ENCODE measurements at places on chromosomes 3 and 15.

DNA sequence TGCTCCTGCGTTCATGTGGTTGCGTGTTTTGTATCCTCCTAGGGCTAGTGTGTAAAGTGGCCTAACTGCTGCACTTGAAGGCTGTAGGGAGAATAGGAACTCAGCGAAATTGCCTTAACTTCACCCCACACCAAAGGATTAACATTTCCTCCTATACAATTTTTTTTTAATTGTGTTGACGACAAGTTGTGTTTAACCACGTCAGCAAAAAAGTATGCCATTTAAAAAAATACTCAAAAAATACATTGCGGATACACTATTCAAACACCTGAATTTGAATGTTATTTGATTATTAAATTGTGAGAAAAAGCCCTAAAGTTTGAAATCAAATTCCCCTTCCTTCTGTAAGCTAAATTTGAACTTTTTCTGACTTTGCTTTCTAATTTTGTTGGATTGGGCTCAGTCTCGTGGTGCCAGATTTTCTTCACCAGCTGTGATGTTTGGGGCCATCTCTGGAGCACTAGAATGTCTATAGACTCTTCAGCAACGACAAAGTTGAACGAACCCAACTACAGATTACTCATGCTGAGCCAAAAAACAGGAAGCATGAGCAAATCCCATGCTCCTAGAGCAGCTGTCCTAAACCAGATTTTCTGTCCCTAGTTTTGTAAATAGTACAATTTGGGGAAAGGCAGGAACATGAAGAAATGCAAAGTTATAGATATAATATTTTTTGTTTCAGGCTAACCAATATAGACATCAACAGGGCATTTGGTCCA lies 8.1 kb upstream of the SLC9A9 start:
- DNase-seq, result no peak

DNA sequence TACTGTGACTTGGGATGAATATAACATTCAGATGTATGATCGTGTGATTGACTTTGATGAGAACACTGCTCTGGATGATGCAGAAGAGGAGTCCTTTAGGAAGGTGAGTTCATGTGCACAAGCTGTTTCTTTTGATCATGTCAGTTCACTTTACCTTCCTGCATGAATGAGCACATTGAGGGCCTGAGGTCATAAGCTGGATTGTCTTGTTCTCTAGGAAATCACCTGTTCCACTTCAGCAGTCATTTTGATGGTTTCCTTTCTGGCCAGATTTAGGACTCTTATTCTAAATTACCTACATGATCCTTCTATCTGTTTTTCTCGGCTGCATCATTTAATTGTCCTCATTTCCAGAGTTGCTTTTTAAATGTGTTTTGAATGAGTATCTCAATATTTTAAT lies 4.1 kb downstream of the RCN2 start:
- DNase-seq, result no peak

DNA sequence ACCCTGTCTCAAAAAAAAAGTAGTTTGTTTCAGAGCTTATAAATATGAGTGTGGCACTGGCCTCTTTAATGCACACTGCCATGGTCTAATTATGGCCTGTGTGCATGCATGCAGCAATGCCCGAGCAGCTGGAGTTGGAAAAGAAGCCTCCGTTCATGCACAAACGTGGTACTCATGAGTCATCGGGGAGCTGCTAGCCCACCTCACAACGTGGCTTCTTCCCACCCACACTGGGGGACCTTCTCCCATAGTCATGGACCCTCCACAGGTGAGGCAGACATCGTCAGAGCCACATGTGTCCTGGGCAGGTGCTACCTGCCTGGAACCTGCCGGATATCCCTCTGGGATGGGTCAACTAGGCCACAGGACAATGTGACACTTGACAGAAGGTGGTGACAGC lies 66.7 kb downstream of the ATP10A start:
- no peak for DNase-seq

- DNase-seq, result peak; percentile 37
Observed at GRCh38 chr3:147361454-147362420, 44.6 kb downstream of the ZIC4 start.

DNA sequence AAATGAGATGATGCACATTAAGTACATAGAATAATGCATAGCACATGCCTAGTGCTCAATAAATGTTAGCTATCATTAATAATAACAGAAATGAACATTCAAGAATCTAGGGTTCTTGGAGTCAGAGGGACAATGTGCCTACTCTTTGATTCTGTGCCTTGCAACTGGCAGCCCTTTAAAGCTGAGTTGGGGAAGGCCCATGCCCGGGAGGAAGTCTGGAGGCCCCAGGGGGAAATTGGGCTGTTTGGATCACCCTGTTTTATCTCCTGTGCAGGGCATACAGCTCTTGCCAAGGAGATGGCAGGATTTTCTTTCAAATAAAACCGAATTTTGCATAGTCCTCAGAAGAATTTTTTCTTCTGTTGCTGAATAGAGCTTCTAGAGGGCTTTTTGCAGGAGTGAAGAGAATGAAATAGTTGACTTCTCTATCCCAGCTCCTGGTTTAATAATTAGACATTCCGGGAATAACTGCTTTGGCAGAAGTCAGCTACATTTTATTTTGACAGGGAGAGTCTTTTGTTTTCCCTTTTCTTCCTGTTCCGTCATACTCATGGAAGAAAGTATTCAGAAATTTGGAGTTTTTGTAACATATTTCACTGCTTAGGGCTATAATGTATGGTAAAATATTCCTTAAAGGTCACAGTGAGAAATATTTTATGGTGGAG lies 18.0 kb upstream of the KCNAB1 start:
- DNase-seq, result no peak

DNA sequence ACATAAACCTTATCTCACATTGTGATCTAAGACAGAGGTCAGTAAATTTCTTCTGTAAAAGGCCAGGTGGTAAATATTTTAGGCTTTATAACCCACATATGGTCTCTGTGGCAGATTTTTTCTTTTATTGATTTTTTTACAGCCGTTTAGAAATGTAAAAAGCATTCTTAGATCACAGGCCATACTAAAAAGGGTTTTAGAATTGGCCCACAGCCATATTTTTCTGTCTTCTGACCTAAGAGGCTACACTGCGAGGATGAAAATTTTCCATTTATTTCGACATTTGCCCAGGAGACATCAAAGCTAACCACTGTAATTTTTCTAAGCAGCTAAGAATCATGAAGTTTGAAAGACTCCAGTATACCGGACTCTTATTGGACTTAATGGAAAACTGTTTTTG lies 377.2 kb upstream of the SGO1 start:
- no peak for DNase-seq

DNA sequence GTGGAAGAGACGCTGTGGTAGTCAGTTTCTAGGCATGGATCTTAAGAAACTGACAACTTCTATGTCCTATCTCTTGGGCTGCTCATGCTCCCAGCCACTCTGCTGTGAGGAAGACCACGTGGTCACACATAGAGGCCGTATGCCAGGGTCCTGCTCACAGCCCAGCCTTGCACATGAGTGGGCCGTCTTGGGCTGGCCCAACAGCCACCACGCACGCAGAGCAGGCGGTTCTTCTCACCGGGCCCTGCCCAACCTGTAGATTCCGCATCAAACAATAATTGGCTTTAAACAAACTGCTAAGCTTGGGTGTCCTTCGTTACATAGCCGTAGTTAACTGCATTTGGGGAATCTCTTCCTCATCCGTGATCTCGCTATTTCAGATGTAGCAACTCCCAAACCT lies 26.0 kb downstream of the SLC41A3 start:
- DNase-seq, result no peak

DNA sequence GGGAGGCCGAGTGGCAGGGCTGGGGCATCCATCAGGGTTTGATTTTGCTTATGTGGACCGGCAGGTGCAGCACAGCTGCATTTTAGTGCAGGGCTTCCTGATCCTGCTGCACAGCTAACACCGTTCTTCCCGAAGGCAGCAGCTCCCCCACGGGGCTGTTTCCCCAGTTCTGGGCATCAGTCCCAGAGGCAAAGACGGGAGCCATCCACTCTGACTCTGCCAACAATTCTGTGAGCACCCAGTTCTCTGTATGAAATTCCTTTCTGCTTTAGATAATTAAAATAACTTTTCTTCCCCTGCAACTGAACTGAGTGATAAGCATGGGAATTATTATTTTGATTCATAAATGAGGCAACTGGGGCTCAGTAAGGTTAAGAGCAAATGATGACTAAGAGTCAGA lies 262.9 kb upstream of the ATP10A start:
- DNase-seq, result no peak

GRCh38 chr3:88117683-88118082 lies 32.1 kb upstream of the C3orf38 start:
- DNase-seq, result no peak

- DNase-seq, result no peak
Observed at GRCh38 chr3:40173227-40173721, 136.2 kb upstream of the EIF1B start.

DNA sequence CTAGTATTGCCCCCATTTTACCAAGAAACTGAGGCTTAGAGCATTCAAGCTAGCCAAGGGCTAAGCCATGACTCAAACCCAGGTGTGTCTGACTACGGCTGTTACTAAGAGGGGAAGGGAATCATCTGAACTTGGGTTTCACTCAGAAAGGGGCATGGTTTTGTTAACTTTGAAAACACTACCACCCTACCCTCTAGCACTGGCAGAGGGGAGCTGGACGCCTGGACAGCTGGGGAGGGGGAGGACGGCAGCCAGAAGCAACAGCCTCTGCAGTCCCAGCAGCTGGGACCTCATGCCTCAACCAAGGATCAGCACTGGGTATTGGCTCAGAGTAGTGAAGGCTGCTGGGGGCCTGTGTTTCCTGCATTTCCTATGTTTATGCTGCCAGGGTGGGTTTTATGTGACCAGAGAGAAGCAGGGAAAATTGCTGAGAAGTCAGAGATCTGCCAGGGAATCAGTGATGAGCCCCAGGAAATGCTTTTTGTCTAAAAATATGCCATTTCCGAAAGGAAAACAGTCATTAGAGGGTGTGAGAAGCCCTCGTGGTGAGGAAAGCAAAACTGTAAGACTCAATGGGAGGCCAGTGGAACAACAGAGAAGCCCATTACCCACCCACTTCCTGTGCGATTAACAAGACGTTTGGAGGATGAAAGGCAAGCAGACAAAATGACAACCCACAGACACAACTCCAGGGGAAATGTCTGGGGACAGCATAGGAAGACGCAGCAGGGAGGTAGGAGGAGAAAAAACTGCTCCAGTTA lies 41.2 kb downstream of the LIPC start:
- no peak for DNase-seq

DNA sequence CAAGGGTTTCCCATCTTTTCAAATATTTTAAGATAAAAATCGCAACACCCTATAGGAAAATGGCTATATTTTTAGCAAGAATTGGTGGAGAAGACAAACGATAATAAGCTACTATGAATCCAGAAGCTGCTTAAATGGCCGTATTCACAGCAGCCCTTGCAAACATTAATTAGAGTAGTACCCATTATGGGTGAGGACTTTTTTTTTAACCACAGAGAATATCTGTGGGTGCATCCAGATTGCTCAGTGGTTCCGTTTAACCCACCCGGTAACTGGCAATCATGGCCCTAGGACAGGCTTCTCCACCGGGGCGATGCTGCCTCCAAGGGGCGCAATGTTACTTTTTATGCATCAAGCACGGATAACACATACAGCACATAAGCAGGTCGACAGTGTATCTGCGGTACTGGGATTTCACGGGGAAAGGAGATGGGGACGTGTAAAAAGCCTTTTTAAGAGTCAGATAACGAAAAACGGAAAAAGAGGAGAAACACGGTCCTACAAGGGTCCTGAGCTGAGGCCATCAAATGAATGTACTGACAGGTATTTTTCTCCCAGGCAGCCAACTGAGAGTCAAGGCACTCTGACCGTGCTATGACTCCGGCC lies 968 bp upstream of the TMEM266 start:
- peak; percentile 72 for DNase-seq

GRCh38 chr3:130433306-130433705 lies 83.7 kb upstream of the COL6A6 start:
- DNase-seq, result no peak

- DNase-seq, result no peak
Observed at GRCh38 chr3:135491491-135492205, 473.9 kb upstream of the PPP2R3A start.

- peak; percentile 57 for DNase-seq
Observed at GRCh38 chr15:47788685-47789084, 71.4 kb downstream of the SEMA6D start.
